ENCODE measurements at places on chromosomes 1 and 21. TPM values are rescaled to one million over a fixed set of nuclear protein-coding genes. Genes with fewer than 3 reads are reported as not detected.

DNA sequence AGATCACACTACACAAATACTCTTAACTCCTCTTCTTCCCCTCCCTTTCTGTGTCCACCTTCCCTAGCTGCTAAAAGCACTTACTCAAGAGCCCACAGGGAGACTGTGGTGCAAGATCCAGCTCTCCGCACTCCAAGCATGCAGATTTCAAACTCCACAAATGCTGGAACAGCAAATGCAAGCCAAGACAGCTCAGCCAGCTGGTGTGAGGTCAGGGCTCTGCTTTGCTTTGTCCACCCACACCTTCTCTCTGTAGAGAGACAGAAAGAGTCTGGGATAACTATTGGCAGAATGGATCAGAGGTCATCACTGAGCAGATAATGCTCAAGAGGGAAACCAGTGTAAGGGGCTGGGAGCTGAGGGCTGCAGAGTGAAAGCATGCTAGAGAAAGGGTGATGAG lies 45.2 kb upstream of the DPT start:
- DNase-seq = no peak

GRCh38 chr1:47887060-47887459 lies 110.1 kb downstream of the TRABD2B start:
- DNase-seq = no peak

DNA sequence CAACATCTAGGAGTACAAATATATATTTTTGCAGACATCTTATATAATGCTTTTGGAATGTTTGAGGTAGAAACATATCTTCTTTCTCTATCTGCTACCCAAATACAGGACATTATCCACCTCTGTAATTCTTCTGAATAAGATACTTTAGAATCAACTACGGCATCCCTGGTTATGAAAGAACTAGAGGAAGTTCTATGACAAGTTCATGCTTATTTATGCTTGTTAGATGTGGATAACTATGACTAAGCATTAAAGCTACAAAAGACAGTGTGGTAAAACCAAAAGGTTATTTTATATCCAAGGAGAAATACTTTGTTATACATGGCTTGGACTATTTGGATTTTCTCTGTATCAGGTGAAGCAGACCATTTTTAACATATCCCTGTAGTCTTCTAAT lies 894.0 kb downstream of the KCNT2 start:
- no peak for DNase-seq

DNA sequence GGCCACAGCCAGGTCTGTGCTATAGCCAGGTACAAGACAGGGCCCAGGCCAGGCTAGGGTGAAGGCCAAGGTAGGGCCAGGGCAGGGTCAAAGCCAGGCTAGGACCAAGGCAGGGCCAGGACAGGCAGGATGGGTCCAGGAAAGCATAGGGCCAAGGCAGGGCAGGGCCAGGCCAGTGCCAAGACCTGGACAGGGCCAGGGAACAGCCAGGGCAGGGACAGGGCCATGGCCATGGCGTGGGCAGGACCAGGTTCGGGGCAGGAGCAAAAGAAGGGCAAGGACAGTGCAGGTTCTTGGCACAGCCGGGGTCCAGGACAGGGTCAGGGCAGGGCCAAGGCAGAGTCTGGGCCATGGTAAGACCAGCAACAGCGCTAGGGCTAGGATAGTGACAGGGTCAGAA lies 153.4 kb downstream of the LIPI start:
- DNase-seq = no peak

DNA sequence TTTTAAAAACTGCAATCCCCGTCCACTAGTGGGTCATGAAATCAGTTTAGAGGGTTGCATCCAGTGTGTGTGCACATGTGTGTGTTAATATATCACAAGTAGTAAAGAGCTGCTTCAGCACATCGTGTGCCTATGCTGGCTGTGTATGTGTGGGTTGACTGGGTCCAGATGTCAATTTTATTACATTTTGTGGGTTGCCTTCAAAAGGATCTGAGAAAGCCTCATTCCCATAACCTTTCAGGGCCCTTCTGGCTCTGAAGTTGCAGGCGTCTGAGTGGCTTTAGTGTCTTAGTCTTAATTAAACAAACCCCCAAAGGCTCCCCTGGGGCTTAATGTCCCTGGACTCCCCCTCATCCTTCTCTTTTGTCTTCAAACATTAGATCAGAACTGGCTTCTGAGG lies 19.8 kb downstream of the PLA2G2D start:
- DNase-seq = no peak

The C1orf198 gene
- total RNA-seq = 102 TPM

The CELF3 gene
- 0.83 TPM for total RNA-seq
